ENCODE measurements at places on chromosomes 1 and 21.

DNA sequence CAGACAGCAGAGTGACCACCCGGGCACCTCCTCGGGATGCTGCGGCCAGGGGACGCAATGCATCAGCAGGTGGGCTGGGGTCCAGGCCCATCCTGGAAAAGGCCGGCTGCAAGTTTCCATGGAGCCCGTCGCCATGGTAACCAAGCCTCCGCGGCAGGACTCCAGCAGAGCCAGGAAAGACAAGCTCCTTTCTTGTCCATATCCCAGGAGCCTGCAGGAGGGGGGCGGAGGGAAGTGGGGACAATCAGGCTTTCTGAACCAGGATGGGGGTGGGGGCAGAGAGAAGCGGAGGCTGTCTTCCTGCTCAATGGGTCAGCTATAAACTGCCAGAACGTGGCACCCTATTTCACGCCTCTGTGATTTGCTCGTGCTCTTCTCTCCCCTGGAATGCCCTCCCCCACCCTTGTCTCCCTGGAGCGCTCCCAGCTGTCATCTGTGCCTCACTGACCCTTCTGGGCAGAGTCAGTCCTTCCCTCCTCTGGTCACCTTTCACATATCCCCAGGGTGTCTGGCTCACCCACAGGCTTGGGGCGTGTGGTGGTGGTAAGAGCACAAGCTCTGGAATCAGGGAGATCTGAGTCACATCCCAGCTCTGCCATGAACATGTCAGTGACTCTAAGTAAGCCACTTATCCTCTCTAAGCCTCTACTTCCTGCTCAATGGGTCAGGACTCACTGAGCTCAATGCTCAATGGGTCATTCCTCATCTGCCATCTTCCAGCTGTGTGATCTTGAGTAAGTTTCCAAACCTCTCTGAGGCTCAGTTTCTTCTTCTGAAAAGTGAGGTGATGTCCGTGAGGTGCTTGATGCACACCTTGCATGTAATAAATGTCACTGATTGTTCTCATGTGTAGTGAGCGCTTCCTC, 58.9 kb upstream of the LAPTM5 start:
- DNase-seq = no peak

DNA sequence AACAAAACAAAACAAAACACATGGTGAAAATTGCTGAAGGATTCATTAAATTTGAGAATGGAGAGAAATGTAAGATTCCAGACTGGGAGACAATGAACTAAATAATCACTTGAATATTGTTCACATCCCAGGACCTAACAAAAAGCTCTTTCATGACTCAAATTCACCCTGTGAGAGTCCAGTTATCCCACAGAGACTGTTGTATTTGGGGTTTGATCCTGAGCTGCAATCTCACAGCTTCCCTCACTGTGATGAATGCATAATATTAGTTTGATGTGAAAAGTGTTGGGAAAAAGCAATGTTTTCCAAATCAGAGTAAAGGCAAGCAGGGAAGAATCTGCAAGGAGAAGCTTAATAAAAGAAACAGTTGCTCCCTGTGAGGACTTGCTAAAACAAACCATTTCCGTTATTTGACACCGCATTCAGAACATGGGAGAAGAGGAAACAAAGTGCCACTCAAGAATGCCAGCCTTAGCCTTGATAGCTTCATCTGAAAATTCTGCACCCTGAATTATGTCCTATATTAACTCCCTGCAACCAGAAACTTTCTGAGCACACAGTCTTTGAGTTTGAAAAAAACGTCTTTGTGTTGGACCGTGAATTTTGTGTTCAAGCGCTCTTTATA, 208.8 kb downstream of the DAB1 start:
- no peak for DNase-seq

GRCh38 chr1:241810769-241811405, 37.1 kb upstream of the EXO1 start:
- DNase-seq = no peak

GRCh38 chr21:43936247-43936967, 71.4 kb downstream of the AGPAT3 start:
- DNase-seq = no peak

DNA sequence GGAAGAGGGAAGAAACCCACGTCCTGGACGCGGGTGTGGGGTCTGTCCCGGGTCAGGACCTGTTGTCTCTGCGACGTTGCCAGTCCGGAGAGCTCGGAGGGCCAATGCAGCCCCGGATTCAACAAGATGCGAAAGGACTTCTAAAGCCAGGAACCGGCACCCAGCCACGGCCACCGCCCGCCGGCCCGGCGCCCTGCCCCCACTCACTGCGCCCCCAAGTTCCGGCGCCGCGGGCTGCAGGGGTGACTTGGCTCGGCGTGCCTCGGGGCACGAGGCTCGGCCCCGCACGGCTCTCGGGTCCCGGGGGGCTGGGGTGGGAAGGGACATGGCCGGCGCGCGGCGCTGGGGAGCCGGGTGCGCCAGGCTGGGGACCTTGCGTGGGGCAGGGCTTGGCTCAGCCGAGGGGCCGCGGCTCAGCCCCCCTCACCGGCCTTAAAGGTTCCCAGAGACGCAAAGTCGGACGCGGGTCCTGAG, 51.8 kb upstream of the H6PD start:
- no peak for DNase-seq

- no peak for DNase-seq
Measured at GRCh38 chr1:200294241-200294640, 115.6 kb downstream of the ZNF281 start.

- no peak for DNase-seq
Measured at GRCh38 chr1:17108786-17109185, 10.5 kb downstream of the PADI2 start.

DNA sequence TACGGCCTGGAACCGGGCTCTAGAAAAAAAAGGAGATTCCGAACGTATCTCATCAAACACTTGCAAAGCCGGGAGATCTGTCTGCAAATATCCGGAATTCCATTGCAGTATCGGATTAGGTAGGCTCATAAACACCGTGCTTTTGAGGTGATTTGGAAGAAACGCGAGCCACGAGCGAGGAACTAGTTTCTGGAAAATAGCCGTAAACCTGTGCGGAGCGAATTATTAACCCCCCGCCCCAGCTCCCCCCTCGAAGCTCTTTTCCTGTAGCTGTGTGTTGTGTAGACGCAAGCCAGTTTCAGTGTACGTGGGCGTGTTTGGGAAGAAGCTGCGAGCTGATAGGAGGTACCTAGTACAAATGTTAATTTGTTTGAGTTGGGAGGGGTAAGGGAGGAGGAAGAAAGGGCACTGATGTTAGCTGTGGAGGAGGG, 1.1 kb downstream of the RALGPS2 start:
- peak; percentile 68 for DNase-seq

GRCh38 chr1:210313046-210313595, 15.6 kb upstream of the HHAT start:
- no peak for DNase-seq

DNA sequence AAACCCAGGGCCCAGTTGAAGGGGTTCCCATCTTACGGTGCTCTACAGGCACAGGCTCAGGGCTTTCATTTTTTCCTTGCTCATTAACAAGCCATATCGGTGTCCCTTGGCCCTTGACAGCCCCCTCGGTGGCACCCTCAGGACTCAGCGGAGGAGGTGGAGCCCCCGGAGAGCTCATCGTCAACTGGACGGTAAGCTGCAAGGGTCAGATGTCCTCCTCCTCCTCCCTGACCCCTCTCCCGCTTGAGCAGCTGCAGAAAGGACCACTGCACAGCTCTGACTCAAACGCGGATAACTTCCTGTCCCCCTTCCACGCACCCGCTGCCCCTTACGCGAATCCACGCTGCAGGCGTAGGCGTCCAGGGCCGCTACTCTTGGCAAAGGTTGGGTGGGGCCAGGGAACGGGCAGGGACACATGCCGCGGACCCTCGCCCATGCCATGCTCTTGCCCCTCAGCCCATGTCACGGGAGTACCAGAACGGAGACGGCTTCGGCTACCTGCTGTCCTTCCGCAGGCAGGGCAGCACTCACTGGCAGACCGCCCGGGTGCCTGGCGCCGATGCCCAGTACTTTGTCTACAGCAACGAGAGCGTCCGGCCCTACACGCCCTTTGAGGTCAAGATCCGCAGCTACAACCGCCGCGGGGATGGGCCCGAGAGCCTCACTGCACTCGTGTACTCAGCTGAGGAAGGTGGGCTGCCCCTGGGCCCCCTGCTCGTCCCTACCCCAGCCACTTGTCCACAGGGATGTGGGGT, 14.7 kb downstream of the TMEM81 start:
- DNase-seq = no peak

DNA sequence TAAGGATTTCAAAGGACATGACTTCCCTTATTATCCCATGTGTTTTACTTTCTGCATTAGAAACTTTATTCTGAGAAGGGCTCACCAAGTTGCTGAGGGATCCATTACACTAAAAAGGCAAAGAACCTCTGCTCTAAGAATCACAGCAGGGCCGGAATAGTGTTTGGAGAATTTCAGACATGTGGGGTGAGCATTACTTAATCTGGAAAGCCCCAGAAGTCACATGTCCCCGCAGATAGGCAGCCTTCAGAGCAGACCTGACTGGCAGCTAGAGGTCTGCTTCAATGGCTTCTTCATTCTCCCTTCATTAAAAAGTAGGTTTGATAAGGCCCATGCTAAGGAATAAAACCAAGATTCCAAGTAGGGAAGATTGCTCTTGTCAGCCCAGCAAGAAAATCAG, 52.6 kb upstream of the RBM15 start:
- no peak for DNase-seq

DNA sequence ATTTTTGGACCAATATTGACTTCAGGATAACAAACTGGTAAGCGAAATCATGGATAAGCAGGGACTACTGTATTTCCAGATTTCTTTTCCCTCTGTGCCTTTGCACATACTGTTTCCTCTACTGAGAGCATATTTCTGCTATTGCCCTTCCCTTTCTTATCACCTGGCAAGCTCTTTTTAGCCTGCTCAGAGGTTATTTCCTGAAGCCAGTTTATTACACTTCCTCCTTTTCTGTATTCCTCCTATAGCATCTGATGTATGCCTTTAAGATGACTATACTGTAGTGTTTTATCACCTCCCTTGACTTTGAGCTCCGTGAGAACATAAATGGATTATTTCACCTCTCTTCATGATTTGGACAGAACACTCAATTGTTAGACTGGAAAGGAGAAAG, 49.0 kb downstream of the MAGI3 start:
- no peak for DNase-seq

DNA sequence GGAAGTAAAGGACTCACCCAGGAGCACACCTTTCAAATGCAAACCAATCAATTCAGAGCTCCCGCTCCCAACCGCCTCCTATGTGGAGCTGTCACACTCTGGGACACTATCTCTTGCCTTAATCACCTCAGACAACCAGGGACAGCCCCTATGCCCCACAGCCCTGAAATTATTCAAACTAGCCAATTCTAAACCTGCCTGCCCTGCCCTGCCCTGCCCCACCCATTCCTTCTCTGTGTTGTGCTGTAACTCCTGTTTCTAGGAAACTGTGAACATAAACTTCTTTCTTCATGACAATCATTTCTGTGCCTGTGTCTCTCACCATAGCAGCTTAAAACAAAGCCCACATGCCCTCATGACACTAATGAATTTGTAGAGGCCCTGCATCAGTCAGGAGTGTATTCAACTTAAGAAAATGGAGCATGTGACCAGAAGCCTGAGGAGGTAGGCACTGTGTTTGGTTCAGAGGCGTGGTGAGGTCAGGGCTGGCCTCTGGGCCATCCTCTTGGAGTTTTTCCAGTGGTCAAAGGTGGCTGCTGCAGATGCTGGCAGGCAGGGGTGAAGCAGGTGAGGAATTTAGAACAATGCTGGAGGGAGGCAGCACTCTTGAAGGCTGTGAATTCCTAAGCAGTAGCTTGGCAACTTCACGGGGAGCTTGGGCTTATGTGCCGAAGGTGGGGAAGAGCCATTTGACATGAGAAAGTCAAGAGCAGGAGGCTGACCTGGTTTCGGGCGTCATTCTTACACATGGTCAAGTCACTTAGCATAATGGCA, 74.5 kb downstream of the RHOU start:
- no peak for DNase-seq

GRCh38 chr1:226943156-226943555, 3.1 kb downstream of the COQ8A start:
- DNase-seq = no peak

- DNase-seq = no peak
Measured at GRCh38 chr1:19066874-19067181, 110.4 kb upstream of the IFFO2 start.

GRCh38 chr1:119253366-119253765, 112.9 kb upstream of the WARS2 start:
- DNase-seq = no peak

- DNase-seq = no peak
Measured at GRCh38 chr1:202112859-202113689, 9.6 kb upstream of the GPR37L1 start.

- DNase-seq = no peak
Measured at GRCh38 chr1:245156736-245157505, 2.1 kb downstream of the KIF26B start.

DNA sequence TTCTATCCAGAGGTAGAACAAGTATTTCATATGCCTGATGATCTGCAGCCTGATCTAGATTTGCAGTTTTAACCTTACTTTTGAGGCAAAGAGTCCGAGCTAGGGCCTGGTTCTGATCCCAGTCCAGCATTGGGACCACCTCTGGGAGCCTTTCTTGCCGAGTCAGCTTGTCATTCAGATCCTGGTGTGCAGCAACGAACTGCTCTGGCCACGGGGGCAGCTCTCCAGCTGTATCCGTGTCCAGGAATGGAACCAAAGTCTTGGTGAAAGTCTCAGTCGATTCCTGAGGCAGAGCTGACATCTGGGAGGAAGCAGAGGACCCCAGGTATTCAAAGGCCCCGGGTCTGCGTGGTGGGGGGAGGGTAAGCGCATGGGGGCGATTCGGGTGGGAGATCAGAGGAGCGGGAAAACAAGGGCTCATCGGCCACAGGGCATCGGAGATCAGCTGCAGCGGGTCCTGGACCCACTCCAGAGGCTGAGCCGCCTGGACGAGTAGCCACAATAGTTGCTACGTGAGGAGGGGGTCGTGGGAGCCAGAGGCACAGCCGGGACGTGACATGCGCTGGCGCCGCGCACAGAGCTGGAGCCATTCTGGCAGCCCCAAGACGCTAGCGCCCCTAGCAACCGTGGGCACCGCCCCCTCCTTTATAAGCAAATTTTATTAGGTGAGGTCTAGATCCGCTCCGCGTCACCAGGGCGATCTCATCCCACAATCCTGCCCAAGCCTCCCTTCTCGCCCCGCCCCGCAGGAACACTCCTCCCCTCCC, 32.4 kb upstream of the BSDC1 start:
- DNase-seq = no peak

GRCh38 chr21:38596264-38597042, 98.2 kb upstream of the ERG start:
- no peak for DNase-seq

GRCh38 chr1:207282058-207282457, 39.4 kb upstream of the CD55 start:
- DNase-seq = peak; percentile 4

- DNase-seq = peak; percentile 14
Measured at GRCh38 chr1:164660412-164660772, 101.4 kb downstream of the PBX1 start.

GRCh38 chr1:210650403-210650802, 321.7 kb downstream of the HHAT start:
- DNase-seq = no peak

DNA sequence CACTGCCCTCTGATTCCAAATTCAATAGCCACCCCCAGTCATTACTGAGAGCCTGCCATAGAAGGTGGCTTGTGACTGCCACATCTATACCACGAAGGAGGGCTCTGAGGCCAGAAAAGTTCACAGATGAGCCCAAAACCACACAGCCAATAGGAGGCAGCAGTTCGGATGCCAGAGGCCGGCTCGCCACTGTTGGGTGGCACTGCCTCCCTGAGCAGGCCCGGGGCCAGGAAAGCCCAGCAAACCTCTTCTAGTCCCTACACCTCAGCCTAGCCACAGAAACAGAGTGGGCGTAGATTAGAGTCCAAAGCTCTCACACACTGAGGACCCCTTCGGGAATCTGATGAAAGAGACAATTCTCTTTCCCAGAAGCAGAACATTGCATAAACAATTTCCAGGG, 5.9 kb upstream of the CAMK2N1 start:
- DNase-seq = no peak
